CD14-positive monocyte (primary cell): ENCODE measurements at places on chromosomes 7 and 10.
A peak's percentile ranks its signal among the peaks of the same experiment; 100 is the strongest.

DNA sequence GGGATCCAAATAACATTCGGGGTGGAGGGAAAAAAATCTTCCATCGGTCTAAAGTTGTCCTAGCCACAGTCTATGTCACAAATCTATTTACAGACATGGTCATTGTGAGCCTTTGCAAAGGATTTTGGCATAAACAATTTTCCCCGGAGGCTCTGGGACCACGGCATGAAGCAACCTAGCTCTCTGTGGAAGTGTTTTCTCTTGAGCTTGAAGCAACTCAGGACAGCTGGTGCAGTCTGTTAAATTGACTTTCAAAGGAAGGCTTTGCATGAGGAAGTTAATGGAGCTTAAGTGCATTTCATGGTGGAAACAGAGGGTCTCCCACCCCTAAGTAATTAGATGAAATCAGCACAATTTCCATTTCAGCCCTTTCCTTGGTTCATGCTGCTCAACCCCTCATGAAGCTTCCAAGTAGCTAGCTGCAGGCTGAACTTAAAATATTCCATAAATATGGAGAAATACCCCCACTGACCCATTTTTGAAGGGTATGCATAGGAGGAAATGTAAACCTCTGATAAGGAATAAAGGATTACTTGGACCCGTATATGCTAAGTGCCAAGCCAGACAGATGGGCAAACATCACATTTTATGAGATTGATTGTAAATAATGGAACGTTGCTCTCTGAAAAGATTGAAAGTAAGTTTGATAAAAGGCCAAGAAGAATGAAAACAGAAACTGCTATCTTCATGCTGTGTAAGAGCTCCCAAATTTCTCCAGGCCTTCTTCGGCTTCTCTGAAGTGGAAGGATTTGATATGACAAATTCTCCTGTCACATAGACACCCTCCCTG is 39.9 kb downstream of the CCDC3 start:
- no peak for DNase-seq

DNA sequence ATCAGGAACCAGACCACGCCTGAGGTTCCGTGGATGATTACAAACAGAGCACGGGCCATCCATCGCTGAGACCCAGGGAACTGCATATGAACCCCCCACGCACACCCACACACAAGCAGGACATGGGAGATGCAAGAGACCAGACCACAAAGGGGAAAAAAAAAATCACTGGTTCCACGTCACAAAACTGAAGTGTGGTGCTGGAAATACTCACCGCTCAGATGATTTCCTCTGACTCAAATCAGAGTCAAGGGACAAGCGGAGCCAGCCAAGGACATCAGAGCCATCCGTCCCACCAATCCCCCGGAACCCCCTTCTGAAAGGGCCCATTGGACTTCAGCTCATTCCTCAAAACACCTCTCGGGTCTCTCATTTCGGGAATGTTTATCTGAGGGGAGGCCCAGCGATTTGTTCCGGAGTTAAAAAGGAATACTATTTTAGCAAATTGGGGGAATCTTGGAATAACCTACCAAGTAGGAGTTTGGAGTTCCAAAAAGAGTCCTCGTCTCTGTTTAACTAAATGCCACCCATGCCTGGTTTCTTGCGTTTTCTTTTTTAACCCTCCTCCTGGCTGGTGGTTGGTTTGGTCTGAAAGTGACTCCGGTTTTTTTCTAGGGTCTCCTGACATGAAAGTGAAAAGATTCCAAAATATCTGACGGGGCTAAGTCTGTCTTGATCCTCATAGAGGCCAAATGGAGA is 15.0 kb downstream of the SNX8 start:
- no peak for DNase-seq

DNA sequence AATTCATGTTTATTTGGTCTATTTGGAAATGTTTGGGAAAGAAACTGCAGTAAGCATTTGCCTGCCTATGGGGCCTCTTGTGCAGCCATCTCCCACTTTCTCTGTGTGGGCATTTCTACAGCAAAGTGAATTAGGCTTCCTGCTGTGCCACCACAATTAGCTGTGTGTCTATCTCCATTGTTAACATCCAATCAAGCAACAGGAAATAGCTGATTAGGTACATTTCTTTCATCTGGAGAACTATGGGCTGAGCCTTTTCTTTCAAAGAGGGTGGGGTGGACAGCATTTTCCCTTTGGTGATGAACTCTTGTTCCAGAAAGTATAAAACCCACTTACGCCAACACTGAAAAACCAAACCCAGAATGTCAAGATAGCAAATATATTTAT is 640.0 kb downstream of the ACTR3B start:
- no peak for DNase-seq

- DNase-seq, result no peak
Observed at GRCh38 chr7:35035511-35035961, 1.7 kb downstream of the DPY19L1 start.

GRCh38 chr10:14839305-14839695 is 1.2 kb downstream of the HSPA14 start:
- no peak for DNase-seq

GRCh38 chr10:86971232-86971991 is 3.1 kb downstream of the ADIRF start:
- peak; percentile 95 for DNase-seq

DNA sequence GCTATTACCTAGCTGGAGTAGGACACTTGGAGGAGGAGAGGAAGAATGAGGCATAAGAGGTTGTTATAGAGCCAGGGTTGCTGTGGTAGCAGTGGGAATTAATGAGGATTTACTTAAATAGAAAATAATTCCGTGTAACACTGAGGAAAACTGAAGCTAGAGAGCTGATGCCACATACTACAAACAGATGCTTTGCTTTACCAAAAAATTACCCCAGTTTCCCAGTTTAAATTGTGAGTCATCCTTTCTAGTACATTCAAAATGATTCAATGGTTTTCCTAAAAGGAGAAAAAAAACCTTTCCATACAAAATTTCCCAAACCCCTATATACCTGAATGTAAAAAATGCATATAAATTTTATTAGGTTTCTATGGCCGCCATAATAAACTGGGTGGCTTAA is 58.3 kb downstream of the ZNF518A start:
- DNase-seq, result no peak

GRCh38 chr7:42597300-42597699 is 314.6 kb downstream of the C7orf25 start:
- DNase-seq, result no peak

DNA sequence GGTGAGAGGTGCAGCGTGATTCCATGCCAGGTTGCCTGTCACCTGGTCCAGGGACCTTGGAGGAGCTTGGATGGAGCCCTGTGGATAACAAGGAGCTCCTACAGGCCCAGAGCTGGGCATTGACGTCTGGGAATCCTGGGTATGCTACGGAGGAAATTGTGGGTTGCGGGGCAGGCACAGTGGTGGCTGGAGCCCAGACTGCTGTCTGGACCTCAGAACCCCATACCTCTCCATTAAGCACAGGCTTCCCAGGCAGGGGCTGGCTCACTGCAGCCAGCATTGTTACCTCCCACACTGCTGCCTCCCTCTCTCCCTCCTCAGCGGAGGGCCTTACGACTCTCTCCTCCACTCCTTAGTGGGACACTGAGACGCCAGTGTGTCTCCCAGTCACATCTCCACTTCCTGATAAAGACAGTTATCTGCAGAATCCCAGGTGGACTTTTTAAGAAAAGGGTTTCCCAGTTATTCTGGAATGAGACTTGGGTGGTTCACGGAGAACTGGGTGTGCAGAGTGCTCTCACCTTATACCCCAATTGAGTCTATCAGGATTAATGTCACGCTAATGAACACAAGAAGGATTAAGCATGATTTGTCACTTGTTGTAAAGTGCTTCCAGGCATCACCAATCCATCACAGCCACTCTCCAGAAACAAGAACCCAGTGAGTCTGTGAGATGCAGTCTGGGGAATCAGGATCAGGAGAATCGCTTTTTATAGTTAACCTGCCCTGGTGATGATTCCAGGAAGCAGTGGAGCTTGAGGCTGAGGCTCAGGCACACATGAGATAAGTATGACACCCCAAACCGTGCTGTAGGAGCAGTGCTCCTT is 309.4 kb downstream of the RPS24 start:
- no peak for DNase-seq

GRCh38 chr7:665736-666453 is 60.6 kb upstream of the DNAAF5 start:
- no peak for DNase-seq

DNA sequence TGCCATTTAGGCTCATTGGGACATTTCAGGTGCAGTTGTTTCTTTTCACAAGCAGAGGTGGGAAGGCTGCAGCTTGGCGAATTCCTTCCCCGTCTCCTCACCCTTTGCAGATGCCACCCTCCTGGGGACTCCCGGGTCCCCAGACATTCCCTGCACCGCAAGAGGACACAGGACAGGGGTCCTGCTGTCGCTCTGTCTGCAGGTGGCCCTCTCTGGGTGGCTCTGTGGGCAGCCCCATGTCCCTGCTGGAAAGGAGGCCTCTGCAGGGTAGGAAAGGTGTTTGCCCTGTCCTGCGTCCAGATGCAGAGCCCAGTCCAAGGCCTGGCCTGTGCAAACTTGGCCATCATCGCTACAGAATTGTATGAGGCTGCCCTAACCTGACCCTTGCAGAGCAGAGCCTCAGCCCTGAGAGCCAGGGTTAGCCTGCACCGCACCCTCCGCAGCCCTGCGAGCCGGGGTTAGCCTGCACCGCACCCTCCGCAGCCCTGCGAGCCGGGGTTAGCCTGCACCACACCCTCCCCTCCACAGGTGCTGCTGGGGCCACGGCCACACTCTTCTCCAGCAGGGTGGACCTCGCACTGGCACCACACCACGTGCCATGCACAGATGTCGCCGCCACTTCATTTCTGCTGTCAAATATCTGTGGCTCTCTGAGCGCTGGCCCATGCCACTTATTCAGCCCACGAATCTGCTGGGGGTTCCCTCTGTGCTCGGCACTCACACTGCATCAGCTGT is 61.0 kb downstream of the CFAP46 start:
- DNase-seq, result no peak

DNA sequence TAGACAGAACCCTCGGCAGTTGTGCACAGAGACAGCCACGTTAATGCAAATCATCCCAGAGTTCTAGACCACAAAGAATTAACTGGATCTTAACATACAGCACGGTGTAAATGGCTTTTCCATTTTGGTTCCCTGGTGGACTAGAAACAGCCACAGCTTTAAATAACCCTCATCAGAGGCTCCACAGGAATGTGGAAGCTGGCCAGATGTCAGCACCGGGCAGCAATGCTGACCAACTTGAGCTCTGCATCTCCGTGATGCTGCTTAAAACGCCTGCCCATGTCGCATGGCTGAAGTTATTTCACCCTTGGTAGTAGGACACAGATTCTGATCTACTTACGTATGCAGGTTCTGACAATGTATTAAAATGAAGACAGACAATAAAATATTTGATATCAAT is 24.5 kb downstream of the RSU1 start:
- DNase-seq, result no peak

DNA sequence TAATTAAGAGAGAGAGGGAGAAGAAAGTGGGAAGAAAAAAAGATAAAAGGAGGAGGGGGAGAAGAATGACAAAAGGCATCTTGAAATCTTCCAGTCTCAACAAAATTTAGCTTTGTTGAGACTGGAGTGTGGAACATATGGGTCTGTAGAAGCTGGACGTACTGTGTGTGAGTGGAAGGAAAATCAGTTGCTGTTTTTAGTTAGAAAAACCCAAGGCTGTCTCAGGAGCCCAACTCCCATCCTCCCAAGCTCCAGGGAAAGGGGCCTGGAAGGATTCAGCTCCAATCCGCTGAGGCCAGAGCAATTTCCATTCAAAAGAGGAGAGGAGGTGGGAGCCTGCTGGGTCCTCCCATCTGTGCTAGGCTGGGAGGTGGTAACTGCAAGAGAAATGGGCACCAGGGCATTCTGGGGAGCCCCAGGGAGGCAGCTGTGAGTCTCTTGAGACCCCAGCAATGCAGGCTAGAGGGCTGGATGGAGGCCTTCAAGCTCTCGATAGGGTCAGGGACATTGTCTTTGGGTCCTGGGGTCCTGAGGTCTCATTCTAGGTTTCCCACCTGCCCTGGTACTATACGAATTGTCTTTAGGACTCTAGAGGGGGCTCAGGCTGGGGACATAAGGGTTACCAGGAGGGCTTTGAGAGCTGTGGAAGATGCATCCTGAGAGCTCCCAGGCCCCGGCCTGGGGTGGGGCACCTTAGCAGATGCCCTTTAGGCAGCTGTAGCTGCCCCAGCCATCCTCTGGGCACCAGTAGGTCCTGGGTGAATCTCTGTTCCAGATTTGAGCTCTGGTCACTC is 21.4 kb downstream of the ADCYAP1R1 start:
- no peak for DNase-seq

GRCh38 chr7:15600298-15600697 is 38.5 kb upstream of the AGMO start:
- DNase-seq, result no peak

- no peak for DNase-seq
Observed at GRCh38 chr10:132305654-132306342, 2.0 kb downstream of the STK32C start.

GRCh38 chr10:126301701-126302475 is 86.4 kb downstream of the ADAM12 start:
- DNase-seq, result no peak

DNA sequence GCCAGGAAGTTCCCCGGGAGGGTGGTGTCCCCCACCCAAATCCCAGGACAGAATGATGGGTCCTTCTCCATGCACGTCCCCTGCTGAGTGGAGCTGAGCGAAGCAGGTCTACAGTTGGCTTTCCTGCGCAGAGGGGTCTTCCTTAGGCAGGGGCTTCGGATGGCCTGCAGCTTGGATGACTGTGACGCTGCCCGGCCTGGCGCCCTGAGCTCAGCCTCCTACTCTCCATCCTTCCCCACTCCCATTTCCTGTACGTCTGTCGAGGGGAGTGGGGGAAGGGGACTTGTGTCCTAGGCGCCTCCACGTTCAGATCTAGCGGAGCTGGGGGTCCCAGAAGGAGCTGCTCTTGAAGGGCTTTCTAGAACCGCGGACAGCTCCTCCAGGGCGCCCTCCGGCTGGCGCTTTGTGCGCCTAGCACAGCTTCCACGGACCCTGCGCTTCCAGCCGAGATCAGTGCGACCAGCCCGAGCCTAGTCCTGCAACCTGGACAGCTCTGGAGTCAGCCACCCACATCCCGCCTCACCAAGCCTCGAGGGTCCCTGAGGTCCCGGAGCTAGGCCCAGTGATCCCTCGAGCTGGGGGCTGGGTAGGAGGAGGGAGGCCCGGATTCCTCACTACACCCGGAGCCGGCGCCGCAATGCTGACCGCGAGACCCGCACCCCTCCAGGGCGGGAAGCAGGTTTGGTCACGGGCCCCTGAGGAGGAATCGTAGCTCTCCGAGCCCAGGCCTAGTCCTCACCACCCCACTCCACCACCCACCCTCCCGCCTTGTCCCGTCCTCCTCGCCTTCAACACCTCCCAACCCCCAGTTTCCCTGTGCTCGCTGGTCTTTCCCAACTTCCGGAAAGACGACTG is 1.9 kb downstream of the GRID1 start:
- DNase-seq, result no peak

DNA sequence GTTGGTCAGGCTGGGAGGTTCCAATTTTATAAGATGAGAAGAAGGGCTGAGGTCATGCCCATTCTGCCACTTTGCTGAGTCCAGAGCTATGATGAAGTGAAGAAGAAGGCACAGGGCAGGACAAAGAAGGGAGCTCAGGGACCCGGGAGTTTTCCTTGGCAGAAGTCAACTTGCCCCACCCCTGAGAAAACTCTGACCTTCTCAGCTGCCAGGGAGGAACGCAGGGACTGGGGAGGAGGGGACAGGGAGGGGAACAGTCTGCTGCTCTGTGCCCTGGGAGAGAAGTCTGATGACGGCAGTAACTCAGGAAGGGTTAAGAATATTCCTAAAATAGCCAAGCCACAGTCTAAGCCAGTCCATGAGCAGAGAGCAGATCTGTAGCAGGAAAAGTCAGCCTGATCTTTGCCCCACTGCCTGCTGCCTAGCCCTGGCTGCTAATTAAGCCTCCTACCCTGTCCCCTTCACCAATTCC is 11.7 kb downstream of the ADIRF start:
- no peak for DNase-seq

- no peak for DNase-seq
Observed at GRCh38 chr10:34124522-34125035, 690.5 kb downstream of the PARD3 start.

- DNase-seq, result no peak
Observed at GRCh38 chr10:88245974-88246511, 337.1 kb downstream of the RNLS start.
